ENCODE measurements at places on chromosomes 2 and 18.

- ATAC-seq, result no peak
Measured at GRCh38 chr2:175161-175786, 88.6 kb downstream of the SH3YL1 start.

DNA sequence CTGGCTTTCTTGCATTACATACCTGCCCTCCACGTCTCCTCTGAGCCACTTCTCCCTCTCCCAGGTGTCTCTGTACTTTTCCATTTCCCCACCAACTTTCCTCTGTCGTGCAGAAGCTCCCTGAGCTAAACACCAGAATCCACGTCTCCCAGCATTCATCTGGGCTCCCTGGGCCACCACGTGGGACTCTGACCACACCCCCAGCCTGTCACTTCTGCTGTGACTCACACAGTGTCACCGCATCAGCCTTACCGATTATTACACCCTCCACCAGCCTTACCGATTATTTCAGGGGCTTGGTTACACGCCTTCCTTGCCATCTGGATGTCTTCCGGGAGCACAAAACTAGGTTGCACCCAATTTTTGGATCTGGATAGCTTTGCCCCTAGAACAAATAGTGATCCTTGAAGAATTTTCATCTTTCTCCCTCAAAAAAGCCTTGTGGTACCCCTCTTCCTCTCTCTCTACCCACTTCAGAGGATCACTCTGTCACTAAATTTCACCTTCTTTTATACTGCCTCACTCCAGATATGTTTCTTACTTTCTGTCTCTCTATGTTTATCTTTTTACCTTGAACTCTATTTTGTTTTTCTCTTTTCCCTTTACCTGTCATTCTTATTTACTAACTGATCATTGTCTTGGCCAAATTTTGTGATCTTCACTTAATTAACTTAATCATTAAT lies 136.9 kb upstream of the CAB39 start:
- no peak for ATAC-seq

- no peak for ATAC-seq
Measured at GRCh38 chr2:234996069-234996940, 44.5 kb downstream of the SH3BP4 start.

DNA sequence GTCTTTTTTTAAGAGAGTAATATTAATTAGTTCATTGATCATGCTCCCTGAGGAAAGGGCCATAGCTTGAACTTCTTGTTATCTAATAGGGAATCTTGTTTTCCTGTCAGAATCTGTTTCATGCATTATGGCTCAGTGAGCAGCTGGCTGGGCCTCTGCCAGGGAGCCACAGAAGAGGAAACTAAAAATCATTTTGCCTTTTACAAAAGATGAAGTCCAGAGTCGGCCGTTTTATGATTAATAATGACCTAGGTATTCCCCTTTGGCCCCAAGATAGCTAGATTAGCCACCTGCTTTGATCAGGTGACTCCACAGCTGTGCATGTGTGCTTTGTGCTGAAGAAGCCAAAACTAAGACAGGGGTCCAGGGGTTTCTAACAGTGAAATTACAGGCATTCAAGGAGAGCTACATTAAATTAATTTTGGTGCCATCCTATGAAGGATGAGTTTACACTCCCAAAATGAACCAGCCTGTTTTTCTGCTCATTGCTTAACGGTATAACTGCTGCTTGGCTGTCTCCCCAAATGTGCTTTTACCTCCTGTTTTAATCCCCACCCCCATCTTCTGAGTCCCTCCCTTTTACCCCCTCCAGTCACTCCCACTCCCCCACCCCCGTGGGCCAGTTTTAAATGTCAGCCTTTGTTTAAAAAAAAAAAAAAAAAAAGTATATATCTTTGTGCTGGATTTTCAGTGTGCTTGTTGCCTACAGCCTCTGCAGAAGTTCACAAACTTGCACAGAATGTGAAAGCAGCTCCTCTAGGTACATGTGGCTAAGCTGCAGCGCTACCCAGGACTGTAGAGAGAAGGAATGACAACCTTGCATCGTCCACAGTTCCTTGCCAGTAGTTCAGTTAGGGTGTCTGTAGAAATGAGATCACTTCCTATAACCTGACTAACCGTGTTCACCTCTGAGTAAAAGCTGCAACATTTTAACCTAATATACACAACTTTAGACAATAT lies 93.1 kb downstream of the CABLES1 start:
- ATAC-seq, result peak; percentile 69

GRCh38 chr18:44543387-44543786 lies 137.3 kb upstream of the SETBP1 start:
- ATAC-seq, result no peak

DNA sequence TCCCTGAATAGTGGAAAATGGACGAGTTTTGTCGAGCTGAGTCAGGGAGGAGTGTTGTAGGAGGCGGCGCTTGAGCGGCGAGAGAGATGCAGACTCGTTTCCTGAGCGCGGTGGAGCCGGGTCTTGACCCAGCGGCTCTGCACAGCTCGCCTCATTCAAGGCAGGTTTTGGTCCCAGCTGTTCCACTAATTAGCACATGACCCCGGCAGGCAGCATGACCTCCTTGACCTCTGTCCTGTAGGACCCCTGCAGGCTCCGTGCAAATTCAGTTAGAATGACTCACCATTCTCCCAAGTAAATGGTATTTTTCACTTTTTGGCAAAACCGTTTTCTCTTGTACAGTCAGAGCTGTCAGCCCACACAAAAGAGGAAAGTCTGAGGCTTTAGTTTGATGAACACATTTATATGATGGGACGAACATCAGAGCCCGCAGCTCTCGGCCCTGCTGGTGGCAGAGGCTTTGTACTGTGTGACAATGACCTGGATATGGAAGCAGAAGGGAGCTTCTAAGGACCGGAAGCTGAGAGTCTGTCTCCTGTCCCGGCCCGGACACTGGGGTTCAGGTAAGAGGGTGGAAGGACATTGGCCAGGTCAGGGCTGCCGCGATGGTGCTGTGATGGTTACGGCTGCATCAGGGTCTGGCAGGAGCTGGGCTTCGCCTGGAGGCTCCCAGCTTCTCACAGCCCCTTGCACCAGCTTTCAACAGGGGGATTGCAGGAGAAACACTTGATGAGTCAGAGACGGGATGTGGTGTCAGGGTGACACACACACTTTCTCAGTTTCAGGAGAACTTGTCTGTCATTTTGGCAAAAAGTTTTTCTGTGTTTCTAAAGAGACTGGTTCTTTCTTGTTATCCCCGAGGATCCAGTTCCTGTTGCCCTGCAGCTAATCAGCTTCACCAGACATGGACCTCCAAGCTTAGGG lies 29.9 kb upstream of the ALKAL2 start:
- ATAC-seq, result no peak

DNA sequence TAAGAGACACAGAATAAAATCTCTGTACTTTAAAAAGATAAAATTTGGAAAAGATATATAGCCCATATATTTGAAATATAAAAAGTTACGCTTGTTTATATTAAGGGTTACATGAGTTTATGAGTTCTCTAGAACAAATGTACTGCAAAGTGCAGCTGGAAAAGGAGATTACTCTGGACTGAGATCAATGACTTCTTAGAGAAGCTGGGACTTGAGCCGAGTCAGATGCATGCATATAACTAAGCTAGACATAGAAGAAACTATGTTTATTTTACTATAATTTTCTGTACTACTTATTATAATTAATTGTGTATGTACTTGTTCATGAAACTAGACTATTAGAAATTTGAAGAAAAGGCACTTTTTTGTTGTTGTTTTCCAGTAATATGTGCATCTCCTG lies 170.3 kb upstream of the NXPH2 start:
- no peak for ATAC-seq

GRCh38 chr2:182345384-182345783 lies 81.5 kb downstream of the PDE1A start:
- ATAC-seq, result no peak

- no peak for ATAC-seq
Measured at GRCh38 chr2:65361623-65362022, 70.8 kb downstream of the SPRED2 start.

Data from stimulated activated memory B cell treated with anti-CD40 and anti-IgM and Interleukin-4, amounts not matched to agents 10 μg/mL and 1 μg/mL and 100 μg/mL, for 72 hours (primary cell).